Foreskin keratinocyte (primary cell): ENCODE measurements at places on chromosomes 4 and X. TPM values are rescaled to one million over a fixed set of nuclear protein-coding genes. Genes with fewer than 3 reads are reported as not detected.

DNA sequence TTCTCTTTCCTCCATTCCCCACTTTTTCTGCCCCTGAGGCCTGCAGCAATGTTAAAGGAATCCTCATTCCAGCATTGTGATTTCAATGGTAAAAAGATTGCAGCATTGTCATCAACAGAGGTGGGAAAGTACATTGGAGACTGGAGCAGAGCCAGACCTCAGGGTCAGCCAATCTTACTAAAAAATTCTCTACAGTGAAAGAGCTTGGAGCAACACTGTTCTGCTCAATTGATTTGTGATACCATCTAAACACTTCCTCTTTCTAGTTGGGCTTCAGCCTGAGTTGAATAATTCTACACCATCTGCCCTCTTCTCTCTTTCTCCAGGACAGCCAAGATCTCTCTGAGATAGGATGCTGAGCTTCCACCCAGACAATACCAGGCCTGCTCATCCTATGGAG, 176.5 kb downstream of the AR start:
- no peak for DNase-seq

- no peak for DNase-seq
Measured at GRCh38 chr4:90798948-90799347, 671.8 kb downstream of the CCSER1 start.

- DNase-seq, result no peak
Measured at GRCh38 chr4:11435557-11435956, 6.9 kb upstream of the HS3ST1 start.

GRCh38 chr4:1819284-1819683, 26.2 kb downstream of the FGFR3 start:
- DNase-seq, result no peak

DNA sequence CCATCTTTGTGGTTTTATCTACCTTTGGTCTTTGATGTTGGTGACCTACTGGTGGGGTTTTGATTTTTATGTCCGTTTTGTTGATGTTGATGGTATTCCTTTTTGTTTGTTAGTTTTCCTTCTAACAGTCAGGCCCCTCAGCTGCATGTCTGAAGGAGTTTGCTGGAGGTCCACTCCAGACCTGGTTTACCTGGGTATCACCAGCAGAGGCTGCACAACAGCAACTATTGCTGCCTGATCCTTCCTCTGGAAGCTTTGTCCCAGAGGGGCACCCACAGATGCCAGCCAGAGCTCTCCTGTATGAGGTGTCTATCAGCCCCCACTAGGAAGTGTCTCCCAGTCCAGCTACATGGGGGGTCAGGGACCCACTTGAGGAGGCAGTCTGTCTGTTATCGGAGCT, 199.3 kb upstream of the WDFY3 start:
- DNase-seq, result no peak

The HOPX gene
- total RNA-seq, result 4.5 and 8.1 TPM in 2 replicates

- no peak for DNase-seq
Measured at GRCh38 chr4:90002441-90003062, 107.9 kb downstream of the MMRN1 start.

- DNase-seq, result no peak
Measured at GRCh38 chr4:44675366-44675765, 2.9 kb upstream of the GUF1 start.

DNA sequence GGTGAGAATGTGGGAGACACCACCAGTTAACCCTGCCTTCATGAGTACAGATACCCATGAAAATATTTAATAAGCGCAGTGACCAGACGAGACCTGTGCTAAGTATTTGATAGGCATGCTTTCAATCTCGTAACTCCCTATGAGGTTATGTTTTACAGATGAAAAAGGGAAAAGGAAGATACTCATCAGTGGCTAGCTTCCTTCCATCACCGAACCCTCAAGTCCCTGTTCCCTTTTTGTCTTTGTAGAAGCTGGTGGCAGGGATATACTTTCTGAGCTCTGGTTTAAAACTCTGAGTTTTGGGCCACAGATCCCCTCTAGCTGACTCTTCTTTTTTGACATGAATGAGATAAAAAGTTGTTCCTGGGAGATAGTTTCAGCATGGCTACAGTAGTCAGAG, 26.3 kb downstream of the AFF1 start:
- DNase-seq, result no peak

DNA sequence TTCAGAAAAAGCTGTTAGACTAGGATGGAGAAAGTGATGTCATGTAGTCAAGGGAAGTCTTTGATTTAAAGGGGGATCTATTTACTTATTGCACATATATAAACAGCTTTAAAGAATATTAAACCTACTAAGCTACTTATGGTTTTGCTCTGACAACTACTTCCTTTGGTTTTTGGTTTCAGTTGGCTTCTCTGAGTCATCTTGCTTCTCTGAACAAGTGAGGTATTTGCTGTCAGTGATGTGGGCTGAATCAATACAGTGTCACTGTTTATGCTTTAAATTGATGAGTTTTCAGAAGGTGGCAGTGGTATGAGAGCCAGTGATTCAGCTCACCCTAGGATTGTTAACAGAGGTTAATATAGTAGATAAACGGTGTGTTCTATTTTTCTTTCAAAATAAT, 75.1 kb downstream of the CEP44 start:
- peak; percentile 76 for DNase-seq

DNA sequence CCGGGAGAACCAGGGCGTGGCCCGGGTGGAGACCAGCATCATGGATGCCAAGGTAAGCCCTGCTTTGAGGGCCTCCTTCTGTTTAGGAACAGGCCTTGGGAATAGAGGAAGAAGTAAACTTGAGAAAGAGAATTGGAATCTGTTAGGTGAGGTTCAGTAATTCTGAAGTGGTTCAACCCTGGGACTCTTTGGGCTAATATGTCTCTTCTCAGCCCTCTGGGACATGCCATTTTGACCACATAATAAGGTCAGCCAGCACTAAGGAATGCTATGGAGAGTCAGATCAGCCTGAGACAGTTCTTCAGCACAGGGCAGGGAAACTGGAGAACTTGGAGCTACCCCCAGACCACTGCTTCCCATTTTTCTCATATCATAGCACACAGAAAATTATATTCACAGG, 63.3 kb upstream of the PRPS1 start:
- no peak for DNase-seq

- DNase-seq, result no peak
Measured at GRCh38 chrX:10011261-10011931, 44.2 kb downstream of the CLDN34 start.

GRCh38 chr4:93373893-93374860, 454.4 kb upstream of the ATOH1 start:
- no peak for DNase-seq

GRCh38 chr4:163473576-163473975, at the start of gene TKTL2:
Gene TKTL2 (minus strand): TSS chr4:163473754. CDS start chr4:163473734, 20 bp downstream.
- DNase-seq, result no peak

GRCh38 chr4:75527482-75527881, 13.2 kb downstream of the THAP6 start:
- no peak for DNase-seq

DNA sequence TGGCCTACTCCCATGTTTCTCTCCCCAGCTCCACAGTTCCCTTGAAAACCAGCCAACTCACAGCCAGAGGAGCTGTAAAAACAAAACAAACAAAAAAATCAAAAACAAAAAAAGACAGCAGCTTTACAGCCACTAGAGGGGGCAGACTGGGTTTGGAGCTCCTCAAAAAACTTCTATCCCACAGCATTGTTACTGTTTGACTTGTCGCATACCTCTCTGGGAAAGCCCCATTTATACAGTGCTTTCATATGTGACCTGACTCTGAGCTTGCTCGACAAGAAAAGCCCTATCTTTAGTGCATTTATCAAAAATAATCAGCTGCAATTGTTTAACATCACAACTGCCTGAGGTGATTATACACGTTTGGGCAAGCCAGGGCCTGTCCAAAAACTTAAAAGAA, 21.6 kb downstream of the TSPAN6 start:
- peak; percentile 51 for DNase-seq

The DCHS2 gene
- total RNA-seq, result not detected in 2 replicates

DNA sequence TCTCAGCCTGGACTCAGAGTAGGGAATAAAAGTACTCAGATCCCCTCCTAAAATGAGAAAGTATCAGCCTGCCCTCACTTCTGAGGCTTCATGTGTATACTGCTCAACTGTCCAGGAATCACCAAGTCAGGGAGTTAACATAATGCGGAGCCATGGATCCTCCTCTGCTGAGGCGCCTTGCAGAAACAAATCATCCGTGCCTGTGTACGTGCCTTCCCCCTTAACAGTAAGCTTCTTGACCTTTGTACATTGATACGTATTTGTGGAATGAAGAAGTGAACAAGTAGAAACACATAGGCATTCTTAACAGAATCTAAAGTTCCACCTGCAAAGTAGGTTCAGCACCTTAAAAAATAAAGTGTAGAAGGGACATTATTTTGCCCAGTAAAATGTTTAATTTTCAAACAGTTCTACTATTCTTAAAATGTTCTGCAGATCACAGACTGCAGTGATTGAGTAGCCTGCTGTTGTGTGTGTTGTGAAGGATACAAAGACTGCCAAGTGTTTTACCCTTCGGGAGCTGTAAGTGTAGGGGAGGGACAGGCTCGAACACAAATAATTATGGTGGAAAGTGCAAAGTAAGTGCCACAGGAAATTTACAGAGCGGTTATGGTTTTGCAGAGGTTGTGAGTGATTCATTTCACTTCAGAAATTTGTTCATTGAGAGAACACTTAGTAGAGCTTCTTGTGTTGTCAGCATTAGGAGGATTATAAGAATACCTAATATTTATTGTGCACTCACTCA, 61.9 kb downstream of the ARHGAP10 start:
- no peak for DNase-seq

GRCh38 chr4:52877036-52877435, 14.9 kb downstream of the RASL11B start:
- DNase-seq, result no peak

The TCEAL9 gene
- total RNA-seq, result 87.4 and 102 TPM in 2 replicates
